NCI-H1436 (cell line): ENCODE measurements at places on chromosomes 2 and 18.

GRCh38 chr2:102417946-102418345 lies 5.0 kb upstream of the IL18RAP start:
- no peak for DNase-seq

DNA sequence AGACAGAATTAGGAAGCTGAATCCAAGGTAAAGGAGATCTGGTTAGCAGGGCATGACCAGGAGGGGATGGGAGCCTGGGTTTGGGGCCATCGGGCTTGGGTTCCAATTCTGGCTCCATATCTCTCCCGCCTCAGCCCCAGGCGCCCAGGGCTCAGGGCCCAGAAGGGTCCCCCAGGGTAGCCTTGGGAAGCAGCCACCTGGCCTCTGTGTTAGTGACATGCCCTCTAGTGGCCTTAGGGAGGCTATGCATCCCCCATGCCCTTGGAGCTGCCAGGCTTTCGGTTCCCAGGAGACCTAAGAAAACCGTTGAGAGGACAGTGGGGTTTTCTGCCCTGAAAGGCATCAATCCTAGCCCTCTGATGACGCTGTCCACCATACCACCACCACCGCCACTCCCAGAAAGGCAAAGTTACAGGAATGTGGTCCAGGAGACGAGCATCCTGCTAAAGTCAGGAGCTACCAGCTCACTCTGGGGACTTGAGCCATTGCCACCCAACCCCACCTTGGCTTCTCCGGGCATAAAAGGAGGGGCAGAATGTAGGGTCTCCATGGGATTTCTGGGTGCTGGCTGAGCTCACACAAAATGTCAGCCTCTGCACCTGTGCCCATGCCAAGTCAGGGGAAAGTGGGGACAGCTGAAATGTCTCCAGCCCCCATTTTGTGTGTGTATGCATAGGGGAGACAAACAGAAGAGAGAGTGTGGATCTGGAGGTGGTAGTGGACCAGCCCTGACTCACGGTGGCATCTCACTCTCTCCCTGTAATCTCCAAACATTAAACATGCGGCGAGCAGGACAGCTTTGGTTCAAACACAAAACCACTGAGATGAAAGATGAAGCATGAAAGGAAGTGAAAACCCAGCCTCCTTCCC lies 56.5 kb downstream of the EMX1 start:
- DNase-seq: peak; percentile 82

DNA sequence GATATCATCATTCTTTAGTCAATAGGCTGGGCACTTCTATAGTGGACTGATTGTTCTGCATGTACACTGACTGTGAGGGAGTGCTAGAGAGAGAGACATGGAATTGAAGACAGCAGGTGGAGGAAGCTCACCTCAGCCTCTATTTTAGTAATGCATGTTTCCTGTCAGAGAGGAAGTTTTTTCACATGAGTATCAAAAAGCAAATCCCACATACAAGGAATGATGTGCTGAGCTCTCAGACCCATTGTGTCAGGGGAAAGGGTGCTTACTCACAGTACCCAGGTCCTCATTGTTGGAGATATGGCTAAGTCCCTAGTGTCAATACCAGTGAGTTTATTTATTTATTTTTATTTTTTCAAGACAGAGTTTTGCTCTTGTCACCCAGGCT lies 9.9 kb upstream of the CDK15 start:
- DNase-seq: no peak

GRCh38 chr2:57855212-57855611 lies 191.4 kb upstream of the VRK2 start:
- DNase-seq: no peak
